ENCODE measurements at places on chromosomes 5 and 9. TPM values are rescaled to one million over a fixed set of nuclear protein-coding genes. Genes with fewer than 3 reads are reported as not detected.
A peak's percentile ranks its signal among the peaks of the same experiment; 100 is the strongest.

Gene PCA3
- total RNA-seq = not detected

Gene PFN3
- total RNA-seq = not detected

- no peak for DNase-seq
Measured at GRCh38 chr5:68770551-68770950, 323.3 kb upstream of the SLC30A5 start.

DNA sequence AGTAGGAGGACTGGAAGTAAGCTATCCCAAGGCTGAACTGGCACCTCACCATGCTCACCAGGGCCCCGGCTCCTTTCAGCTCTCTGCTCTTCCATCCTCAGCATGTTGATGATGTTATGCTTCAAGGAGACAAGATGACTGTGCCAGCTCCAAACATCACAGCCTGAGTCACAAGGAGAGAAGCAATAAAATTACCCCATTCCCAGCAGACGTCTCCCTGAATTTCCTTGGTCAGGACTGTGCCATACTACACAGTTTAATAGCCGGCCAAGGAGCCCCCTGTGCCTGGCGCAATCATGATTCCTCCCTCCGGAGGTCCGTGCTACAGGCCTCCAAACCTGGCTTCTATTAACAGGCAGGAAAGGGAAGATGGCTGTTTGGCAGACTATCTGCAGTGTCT is 51.2 kb upstream of the ROR2 start:
- DNase-seq = peak; percentile 35

DNA sequence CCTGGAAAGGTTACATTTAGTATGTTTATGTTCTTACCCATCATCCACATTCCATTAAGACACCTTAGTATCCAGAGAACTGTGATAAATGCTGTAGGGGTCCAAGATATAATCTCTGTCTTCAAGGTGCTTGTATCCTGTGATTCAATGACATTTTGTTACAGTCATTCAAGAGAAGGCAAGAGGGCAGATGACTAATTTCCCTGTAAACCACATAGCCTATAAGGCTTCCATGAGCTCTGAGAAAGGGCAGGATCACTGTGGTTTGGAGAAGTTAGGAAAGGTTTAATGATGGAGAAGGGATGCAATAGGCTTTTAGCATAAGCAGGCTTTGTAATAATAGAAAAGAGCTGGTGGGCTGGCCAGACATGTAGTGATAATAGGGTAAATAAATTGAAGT is 40.0 kb downstream of the PAPPA start:
- DNase-seq = peak; percentile 85

Gene SLC31A1
- 13.4 TPM for total RNA-seq

DNA sequence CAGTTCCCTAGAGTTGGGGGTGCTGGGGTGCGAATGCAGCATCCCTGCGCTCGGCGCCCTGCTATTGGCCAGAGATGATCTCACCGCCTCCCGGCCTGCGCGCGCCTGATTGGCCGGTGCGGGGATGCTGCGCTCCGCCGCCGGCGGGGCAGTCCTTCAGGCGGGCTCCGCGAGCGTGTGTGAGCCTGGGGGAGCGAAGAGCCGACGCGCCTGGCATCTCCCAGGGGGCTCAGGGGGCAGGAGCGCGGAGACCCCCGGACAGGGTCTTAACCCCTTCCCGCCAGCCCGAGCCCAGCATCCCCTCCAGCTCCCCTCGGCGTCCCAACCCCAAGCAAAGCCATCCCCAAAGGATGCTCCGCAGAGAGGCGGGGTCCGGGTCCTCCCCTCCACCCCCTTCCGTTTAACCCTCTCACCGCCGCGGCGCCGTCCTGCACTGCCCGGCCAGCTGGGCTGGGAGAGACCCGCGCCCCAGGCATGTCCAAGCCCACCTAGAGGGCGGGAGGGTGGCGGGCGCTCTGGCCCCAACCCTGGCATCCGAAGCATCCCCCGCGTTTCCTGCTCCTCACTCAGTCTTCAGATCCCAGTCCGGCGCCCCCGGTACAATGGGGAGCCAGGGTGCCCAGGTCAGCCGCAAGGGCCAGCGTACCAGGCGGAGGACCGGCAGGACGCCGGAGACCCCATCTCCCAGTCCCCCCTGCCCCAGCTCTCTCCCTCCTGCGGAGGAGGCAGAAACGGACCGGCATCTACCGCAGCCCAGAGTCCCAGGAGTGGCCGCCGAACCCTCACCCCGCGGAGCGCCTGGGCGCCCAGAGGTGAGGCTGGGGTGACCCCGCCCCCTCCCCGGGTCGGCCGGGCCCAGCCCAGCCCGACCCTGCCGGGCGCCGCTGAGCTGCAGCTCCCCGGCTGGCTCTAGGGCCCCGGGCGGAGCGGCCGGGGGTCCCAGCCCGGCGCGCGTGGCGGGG is 19.3 kb upstream of the TOR2A start:
- DNase-seq = peak; percentile 61

- no peak for DNase-seq
Measured at GRCh38 chr9:124975131-124975530, 34.2 kb upstream of the GOLGA1 start.

DNA sequence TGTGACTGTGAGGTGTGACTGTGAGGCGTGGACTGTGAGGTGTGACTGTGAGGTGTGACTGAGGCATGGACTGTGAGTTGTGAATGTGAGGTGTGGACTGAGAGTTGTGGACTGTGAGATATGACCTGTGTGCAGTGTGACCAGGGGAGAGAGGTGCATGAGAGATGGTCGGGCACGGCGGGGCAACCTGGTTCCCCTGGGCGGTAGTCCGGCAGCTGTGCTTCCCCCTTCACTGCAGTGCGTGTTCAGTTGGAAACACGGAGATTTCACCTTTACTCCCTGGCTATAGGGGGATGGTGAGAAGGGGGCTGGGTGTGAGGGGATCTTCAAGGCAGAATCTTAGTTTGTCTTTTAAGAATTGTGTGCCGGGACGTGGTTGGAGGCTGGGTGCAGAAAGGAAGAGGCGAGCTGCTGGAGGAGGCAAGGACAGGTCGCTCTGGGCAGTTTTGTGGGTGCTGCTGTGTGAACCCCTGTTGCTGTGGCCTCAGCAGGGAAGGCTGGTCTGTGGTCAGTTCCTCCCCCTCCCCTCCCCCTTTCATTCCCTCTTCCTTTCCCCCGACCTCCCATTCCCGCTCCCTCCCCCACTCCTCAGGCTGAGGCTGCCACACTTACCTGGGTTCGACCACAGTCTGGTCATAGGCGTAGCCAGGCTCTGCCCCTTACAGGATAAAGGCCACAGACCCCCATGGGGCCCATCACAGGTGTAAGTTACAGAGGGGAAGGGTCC is 39.3 kb downstream of the CEP72 start:
- no peak for DNase-seq

Gene TAF1L
- total RNA-seq = 0.03 TPM

DNA sequence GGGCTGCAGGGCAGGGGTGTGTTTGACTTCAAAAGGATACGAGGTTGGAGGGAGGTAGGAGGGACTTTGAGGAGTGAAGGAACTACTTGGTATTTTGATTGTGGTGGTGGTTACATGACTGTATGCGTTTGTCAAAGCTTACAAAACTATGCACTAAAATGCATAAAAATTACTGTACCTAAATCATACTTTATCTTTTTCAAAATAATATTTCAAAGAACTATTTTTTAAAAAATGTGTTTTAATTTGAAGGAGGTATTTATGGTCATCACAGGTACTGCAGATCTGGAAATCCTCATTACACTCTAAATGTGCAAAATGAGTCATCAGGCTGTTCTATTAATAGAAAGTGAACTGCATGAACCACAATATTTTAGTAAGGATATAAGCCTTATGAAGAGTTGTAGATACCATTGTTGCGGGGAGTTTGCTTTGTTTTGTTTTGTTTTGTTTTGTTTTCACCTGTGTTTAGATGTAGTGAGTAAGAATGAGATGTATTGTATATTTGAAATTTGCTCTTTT is 116.9 kb downstream of the ARRDC3 start:
- peak; percentile 24 for DNase-seq

Gene LAMC3
- total RNA-seq = 3.8 TPM

- DNase-seq = no peak
Measured at GRCh38 chr5:132595624-132596023, 38.8 kb downstream of the RAD50 start.

DNA sequence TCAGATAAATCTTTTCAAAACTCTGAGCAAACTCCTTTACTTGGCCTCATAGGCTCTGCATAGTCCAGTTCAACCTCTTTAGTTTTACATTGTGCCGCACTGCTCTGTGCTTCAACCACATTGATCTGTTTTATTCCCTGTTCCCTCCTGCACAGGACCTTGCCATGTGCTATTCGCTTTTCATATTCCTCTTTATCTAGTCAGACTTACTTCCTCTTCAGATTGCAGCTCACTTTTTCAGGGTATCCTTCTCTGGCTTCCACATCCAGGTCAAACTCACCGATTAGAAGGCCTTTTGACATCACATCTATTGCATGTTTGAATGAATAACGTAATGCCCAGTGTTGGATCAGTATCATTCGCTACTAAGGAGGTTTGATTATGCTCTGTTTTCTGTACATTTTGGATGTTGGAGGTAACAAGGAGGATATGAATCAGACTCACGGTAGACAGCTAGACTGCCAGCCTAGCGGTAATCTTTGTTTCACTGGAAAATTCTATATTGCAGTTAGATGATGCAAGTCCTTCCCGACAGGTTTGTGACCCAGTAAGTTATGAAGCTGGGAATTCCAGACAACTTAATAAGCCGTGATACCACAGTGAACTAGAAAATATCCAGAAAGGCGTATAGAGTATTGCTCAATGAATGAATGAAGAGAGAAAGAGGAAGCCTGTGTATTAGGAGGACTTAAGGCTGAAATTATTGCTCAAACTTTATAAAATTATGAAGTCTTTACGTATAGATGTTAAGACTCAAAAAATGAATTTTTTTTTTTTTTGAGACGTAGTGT is 65.7 kb downstream of the IQGAP2 start:
- peak; percentile 51 for DNase-seq
